NCI-H748 treated with DMSO at 0.1 percent for 48 hours (cell line): ENCODE measurements at places on chromosomes 12 and 14.
A peak's percentile ranks its signal among the peaks of the same experiment; 100 is the strongest.

- DNase-seq = no peak
Measured at GRCh38 chr12:92029136-92029535, 116.5 kb downstream of the BTG1 start.

GRCh38 chr14:57051633-57052032, 217.1 kb downstream of the EXOC5 start:
- no peak for DNase-seq

- no peak for DNase-seq
Measured at GRCh38 chr12:30529489-30530269, 166.0 kb downstream of the IPO8 start.

- no peak for DNase-seq
Measured at GRCh38 chr12:111389635-111390034, 16.1 kb upstream of the SH2B3 start.

GRCh38 chr12:1605129-1606020, 11.0 kb upstream of the FBXL14 start:
- DNase-seq = peak; percentile 40

GRCh38 chr12:121611306-121611705, 15.0 kb upstream of the ORAI1 start:
- no peak for DNase-seq

DNA sequence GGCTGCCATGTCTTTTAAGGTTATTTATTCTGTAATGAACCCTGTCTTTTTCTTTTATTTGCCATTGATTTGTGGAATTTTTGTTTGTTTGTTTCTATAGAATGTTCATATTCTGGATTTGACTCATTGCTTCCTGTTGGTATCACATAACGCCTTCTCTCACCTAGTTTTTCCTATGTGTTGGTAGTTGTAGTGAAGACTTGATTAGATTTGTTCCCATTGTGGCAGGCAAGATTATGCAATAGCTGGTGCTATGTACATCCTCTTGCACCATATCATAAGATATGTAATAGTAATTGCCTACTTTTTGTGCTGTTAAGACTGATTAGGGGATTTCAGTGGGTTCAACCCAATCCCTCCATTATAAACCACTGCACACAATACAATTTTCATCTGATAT, 3.9 kb upstream of the KRT6B start:
- no peak for DNase-seq

DNA sequence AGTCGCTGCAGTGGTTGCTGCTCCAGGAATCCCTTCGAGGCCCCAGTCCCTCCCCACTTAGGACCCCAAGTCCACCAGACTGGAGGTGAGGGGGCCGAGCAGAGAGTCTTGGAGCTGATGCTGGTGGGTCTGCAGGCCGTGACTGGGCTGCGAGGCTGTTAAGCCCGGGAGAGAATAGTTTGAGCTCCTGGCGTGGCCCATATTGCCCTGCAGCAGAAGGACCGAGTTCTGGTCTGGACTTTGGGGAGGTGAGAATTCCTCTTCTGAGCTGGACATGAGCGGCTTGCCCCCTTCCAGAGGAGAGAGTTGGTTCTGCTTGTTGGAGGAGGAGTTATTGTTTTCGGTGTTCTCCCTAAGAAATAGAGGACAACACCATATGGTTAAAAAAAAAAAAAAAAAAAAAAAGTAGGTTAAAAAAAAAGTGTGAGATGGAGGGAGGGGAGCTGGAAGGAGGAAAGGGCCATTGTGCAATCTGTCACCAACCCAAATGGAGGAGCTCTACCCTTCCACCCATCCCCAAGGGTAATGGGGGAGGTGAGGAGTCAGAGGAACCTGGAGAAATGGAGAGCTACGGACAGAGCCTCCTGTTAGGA, 3.0 kb downstream of the SIX1 start:
- no peak for DNase-seq

DNA sequence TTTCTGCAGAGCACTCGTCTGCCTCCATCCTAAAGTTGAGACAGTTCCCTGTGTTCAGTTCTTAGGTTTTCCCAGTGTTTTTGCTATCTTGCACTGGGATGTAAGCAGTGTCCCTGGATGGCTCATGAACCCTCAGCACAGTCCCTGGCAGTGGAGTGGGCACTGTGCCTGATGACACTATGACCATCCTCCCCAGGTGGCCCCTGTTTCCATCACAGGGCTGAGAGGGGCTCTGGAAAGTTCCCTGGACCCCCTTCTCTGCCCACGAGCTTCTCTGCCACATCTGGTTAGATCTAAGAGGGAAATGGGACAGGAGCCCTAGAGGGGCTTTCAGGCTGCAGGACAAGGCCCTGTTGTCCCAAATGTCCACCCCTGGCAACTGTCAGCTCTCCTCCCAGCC, 249.8 kb upstream of the SFSWAP start:
- no peak for DNase-seq

- no peak for DNase-seq
Measured at GRCh38 chr12:121668750-121669520, 519 bp downstream of the MORN3 start.
